Activated naive CD8-positive, alpha-beta T cell treated with anti-CD3 and anti-CD28 coated beads for 36 hours (primary cell): ENCODE measurements at places on chromosomes 2 and 18. TPM values are rescaled to one million over a fixed set of nuclear protein-coding genes. Genes with fewer than 3 reads are reported as not detected.
A peak's percentile ranks its signal among the peaks of the same experiment; 100 is the strongest.

GRCh38 chr2:30110773-30111172 lies 36.0 kb upstream of the YPEL5 start:
- H3K27me3 ChIP-seq, result no peaks in the 10 kb centered on the region
- DNase-seq, result no peak
- H3K4me1 ChIP-seq, result peaks cover 4% of the 10 kb centered on the region

GRCh38 chr2:222882484-222882928 lies 21.7 kb downstream of the ACSL3 start:
- no peak overlapping the region for H3K4me3 ChIP-seq
- peaks cover 31% of the 10 kb centered on the region for H3K4me1 ChIP-seq
- no peaks in the 10 kb centered on the region for H3K27me3 ChIP-seq

GRCh38 chr2:153005071-153005730 lies 286.8 kb downstream of the ARL6IP6 start:
- no peaks in the 10 kb centered on the region for H3K27me3 ChIP-seq
- H3K36me3 ChIP-seq, result no peaks in the 10 kb centered on the region
- H3K27ac ChIP-seq, result no peak overlapping the region
- no peak overlapping the region for H3K4me3 ChIP-seq

- no peak overlapping the region for H3K4me3 ChIP-seq
- no peaks in the 10 kb centered on the region for H3K27me3 ChIP-seq
- H3K36me3 ChIP-seq, result peaks cover 38% of the 10 kb centered on the region
- H3K27ac ChIP-seq, result peak overlapping the region; percentile 60
- peaks cover 68% of the 10 kb centered on the region for H3K4me1 ChIP-seq
Observed at GRCh38 chr2:47896450-47896968, 9.8 kb downstream of the FBXO11 start.

RGPD8 gene
- total RNA-seq, result 14.9 TPM
